Activated CD4-positive, alpha-beta T cell treated with anti-CD3 and anti-CD28 coated beads, Interleukin-10, Interleukin-2, amounts not matched to agents 100 ng/mL and 50 ng/mL, durations not matched to agents 16 hours and 8 hours (primary cell): ENCODE measurements at places on chromosomes 12 and 14.

DNA sequence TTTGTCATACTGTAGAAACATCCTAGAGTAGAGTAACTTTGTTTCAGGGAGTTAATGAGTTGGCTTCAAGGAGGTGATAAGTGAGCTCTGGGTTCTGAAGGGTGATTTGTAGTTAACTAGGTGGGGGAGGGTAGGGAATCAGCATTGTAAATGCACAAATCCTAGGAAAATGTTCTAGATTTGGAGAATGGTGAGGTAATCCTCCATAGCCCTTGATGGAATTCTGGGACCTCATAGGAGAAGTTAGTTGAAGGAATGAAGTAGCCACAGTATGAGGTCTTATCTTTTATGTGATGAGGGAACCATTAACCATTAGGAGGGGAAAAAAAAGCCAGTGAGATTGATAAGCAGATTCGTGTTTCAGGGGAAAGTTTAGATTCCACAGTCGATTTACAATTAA lies 8.0 kb downstream of the CNOT2 start:
- no peak for DNase-seq

DNA sequence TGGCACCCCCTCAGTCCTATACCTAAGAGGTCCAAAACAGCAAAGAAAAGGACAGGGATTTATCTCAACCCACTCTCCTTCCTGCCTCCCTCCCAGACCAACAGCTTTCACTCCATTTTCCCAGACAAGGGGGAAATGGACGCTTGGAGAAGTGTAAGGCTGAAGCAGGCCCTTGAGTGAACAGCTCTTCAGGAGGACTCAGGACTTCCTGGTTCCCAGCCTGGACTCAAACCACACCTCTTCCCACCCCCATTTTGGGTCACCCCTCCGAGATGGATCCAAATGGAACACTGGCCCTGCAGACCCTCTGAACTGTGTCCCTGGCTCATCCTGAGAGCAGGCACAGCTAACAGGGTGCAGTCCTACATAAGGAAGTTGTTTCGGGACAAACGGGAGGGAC lies 2.7 kb downstream of the KMT2D start:
- DNase-seq: no peak

GRCh38 chr12:117596968-117597367 lies 235.5 kb upstream of the NOS1 start:
- DNase-seq: no peak

- no peak for DNase-seq
Measured at GRCh38 chr12:110754101-110754793, 11.6 kb upstream of the PPP1CC start.

GRCh38 chr12:75783093-75783877 lies 248.3 kb downstream of the PHLDA1 start:
- DNase-seq: no peak

- no peak for DNase-seq
Measured at GRCh38 chr12:68784015-68784414, 24.0 kb upstream of the MDM2 start.

DNA sequence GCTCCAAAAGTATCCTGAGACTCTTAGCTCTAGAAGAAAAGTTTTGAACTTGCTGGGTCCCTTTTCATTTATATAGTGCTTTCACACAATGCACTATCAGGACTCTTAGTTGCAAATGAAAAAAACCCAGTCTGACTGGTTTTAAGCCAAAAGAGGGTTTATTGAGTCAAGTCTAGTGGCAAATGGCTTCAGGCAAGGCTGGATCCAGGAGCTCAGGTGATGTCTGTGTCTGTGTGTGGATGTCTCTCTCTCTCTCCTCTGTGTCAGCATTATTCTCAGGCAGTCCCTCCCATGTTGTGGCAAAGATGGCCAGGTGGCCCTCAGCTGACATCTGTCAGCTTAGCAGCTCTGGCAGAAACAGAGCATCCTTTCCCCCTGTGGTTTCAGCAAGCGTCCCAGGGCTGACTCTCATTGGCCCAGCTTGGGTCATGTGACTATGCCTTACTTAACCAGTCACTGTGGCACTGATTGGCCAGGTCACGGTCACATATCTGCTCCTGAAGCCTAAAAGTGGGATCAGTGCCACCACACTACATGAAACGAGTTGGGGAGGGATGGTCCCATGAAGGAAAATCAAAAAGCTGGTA lies 6.2 kb downstream of the TMEM120B start:
- peak; percentile 52 for DNase-seq
